ENCODE measurements at places on chromosomes 3 and 15.

GRCh38 chr3:127652246-127652995 lies 20.3 kb upstream of the ABTB1 start:
- no peak for DNase-seq

DNA sequence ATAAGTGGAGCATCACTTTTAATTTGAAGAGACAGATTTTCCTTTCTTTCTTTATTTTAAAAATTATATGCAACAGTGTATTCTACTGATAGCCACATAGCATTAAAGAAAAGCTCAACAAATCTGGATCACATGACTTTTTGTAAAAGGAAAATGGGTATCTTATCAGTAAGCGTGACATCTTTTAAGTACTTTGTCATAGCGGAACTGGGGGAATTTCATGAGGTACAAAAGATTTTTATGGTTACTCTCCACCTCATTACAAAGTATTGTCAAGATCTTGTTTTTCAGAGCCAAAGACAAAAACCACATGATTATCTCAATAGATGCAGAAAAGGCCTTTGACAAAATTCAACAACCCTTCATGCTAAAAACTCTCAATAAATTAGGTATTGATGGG lies 219.6 kb upstream of the ZPLD1 start:
- no peak for DNase-seq

- no peak for DNase-seq
Measured at GRCh38 chr3:140052771-140053702, 118.1 kb downstream of the CLSTN2 start.

GRCh38 chr15:85031086-85031943 lies 49.7 kb downstream of the PDE8A start:
- no peak for DNase-seq

DNA sequence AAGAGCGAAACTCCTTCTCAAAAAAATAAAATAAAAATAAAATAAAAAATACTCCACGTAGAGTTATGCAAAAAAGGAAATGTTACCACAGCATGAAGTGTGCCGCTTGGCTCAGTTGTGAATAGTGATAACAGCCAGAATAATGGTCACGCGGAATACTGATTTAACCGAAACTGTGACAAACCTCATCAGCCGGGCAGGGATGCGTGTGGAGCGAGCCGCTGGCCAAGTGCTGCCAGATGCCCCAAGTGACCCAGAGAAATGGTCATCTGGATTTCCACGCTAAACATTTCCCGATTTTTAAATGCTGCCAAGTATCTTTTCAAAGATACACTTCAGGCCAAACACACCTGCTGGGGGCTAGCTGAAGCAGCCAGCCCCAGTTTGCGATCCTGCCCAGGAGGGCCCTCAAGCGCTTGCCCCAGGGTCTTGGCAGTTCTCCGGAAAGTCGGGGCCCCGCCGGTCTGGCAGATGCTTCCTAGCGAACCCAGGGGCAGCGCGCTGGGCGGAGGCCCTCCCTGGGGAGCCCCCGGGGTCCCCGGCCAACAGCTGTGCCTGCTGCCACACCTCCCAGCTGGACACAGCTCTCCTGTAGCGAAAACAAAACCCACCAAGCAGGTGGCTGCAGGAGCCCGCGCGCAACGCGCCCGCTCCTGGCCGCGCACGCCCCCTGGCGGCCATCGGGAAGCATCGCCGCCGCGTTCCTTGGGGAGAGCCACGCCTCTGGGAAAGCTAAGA lies 35.1 kb downstream of the CMTM6 start:
- DNase-seq: peak; percentile 63

DNA sequence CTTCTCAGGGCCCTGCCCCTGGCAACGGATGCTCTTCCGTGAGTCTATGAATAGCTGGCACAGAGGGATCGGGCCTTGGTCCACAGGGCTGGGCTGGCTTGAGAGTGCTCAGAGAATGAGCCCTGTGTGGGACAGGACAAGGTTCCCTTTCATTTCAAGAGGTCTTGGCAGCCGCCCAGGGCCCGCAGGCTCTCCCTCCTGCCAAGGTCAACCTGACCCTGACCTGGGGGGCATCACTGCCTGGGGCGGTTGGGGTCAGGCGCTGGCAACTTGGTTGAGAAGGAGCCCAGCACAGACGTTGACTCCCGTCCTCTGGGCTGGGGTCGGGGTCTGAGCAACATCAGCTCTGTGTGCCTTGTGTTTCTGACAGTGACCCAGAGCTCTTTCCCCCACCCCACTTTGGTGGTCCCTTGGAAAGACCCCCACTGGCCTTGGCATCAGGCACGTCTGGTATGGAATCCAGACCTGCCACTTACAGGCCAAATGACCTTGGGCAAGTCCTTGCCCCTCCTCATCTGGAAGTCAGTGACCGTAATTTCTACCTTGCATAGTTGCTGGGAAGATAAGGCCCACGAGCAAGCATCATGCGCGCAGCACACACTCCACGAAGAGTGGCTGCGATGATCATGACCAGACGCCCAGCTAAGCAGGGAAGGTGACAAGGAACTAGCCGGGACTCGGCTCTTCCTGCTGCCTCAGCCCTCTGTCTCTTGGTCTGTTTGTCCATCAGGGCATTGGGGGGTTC lies 36.4 kb downstream of the EPHB3 start:
- DNase-seq: no peak

- DNase-seq: no peak
Measured at GRCh38 chr3:45100981-45101407, 45.2 kb downstream of the CDCP1 start.

DNA sequence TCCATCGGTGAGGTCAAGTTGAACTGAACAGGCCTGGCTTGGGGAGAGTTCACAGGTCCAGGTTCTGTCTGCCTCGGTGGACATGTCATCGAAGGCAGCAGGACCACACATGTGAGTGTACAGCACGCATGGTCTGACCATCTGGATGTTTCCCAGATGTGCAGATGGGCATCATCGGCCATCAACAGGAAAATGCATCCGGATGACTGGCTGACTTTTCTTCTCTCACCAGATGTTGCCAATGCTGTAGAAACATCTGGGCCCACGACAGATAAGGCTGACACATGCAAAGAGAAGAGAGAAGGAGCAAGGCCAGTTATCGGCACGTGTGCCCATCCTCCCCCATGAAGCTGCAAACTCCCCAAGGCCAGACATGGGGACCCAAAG lies 45.1 kb downstream of the NOX5 start:
- DNase-seq: no peak

GRCh38 chr3:54649551-54649950 lies 278.3 kb downstream of the LRTM1 start:
- DNase-seq: no peak

GRCh38 chr15:28912422-28912821 lies 26.6 kb downstream of the APBA2 start:
- no peak for DNase-seq

- DNase-seq: no peak
Measured at GRCh38 chr3:192187485-192188051, 539.8 kb downstream of the FGF12 start.

- DNase-seq: no peak
Measured at GRCh38 chr3:71956069-71956340, 171.1 kb upstream of the PROK2 start.

DNA sequence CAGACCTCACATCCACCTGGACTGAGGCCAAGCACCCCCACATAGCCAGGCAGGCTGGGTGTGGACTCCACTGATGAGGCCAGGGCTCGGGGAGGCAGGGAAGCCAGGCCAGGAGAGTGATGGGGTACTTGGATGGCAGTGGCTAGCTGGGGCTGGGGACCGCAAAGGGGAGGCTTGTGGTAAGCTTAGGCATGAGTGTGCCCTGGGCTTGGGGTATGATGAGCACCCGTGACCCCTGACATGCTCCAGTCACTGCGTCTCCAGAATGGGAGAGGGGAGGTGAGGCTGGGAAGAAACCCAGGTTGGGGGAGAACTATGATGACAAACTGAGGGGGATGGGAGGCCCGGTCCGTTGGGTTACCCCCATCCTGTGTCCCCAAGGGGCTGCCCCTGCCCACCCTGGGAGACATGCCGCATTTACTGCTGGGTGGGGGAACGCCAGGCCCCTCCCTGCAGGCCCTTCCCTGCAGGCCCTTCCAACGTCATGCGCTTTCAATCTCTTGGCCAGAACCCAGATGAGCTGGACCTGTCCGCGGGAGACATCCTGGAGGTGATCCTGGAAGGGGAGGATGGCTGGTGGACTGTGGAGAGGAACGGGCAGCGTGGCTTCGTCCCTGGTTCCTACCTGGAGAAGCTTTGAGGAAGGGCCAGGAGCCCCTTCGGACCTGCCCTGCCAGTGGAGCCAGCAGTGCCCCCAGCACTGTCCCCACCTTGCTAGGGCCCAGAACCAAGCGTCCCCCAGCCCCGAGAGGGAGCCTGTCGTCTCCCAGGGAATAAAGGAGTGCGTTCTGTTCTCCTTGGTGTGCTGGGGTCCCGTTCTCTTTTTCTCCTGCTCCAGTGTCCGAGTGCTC lies 34.1 kb downstream of the TSPAN3 start:
- DNase-seq: no peak

GRCh38 chr3:158748237-158748828 lies 16.1 kb upstream of the RARRES1 start:
- no peak for DNase-seq

DNA sequence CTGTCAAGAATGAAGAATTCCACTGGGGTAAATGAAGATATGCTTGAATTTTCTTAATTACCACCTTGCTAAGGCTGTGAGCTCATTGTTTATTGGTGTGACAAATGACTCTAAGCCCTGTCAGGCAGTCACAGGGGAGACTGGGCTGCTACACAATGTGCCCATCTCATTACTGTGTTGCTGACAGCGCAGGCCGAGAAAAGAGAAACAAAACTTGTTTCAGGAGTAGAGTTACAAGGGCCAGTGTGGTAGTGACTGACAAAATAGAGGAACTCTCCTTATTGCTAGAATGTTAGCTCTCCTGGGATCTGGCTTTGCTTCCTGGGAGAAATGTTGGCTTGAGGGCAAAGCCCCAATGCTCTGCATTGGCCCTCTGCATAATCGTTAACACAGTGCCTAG lies 130.4 kb upstream of the CRBN start:
- no peak for DNase-seq

- no peak for DNase-seq
Measured at GRCh38 chr3:126288314-126288713, 68.9 kb downstream of the KLF15 start.

GRCh38 chr15:73654659-73655058 lies 21.5 kb upstream of the NPTN start:
- no peak for DNase-seq

DNA sequence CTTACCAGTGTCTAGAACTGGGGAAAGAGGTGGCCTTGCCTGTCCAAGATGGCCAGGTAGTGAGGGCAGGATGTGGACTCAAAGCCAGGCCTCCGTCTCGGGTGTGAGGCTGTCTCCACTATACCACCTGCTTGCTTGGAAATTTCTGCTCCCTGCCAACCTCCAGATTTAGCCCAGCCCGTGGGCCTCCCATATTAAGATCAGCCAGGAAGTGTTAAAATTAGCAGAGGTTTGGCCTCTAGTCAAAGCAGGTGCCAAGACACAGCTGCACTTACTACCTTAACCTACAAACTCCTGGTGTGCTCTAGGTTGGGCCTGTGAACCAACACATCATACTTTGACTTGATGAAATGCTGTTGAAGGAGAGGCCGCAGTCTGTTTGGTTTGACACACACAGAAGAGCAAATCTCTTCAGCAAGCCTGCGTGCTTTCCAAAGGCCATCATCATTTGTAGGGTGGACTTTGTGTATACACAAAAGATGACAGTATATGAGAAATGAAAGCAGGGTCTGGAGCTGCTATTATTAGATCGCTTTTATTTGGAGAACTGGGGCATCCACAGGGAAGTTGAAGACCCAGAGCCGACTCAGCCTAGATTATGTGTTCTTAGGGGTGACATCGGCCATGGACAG lies 206.5 kb downstream of the XXYLT1 start:
- no peak for DNase-seq

DNA sequence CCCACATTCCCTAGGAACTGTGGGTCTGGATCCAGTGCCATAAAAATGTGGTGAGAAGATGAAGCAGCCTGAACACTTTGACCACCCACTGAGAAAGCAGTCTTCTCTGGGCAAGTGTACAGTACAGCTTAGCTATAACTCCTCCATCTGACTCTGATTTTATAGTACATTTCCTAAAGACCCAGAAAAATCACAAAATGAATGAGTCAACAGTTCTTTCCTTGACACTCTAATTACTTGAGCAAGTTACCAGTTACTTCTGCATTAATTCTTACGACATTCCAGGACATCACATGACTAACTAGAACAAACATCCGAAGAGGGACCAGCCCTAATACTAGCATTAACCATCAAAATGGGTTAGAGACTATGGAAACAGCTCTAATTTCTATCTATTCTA lies 148.1 kb upstream of the PEX5L start:
- no peak for DNase-seq

DNA sequence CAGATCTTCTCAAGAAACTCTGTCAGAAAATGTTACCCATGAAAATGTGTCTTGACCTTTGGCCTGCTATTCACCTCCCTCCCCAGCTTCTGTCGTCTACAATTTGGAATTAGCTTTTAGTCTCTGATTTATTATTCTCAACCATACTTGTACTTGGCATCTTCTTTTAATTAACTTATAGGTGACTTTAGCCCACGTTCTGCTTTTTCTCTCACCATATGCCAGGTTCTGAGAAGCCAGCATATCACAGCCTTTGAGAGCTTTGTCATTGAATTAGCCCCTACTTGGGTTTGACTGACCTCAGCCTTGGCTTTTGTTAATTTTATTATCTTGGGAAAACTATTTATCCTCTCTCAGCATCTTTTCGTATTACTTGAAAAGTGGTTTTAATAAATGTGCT lies 355.9 kb downstream of the OXSM start:
- DNase-seq: no peak

DNA sequence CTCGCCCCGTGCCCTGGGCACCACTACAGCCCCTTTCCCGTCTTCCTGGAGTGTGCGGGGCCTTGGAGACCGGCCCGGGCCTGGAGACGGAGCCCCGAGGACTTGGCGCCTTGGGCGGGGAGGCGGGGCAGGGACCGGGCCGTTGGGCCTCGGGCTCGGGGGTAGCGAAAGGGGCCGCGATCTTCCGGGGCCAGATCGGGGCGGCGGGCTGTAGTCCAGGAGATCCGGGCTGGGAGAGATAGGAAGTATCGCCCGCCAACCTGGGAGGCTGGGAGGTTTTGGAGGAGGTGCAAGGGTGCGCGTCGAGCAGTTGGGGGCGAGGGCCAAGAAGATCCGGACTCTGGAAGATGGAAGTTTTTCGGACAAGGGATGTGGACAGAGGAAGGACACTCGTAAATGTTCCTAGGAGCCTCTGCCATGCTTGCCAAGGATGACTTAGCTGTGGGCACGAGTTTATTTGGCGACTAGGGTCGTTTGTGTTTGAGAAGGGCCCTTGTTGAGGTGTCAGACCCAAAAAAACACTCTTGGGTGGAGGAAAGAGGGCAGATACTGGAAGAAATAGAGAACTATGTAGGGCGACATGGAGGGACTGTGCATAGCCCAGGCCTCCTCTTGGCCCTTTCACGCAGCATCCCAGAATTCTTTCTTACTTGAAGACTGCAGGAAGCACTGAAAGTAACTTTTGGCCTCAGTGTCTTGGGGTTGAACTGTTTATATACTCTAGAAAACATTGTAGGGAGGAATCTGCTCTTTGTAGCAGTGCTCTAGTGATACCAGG lies 712 bp downstream of the RTF1 start:
- no peak for DNase-seq

Measured in stimulated activated CD8-positive, alpha-beta memory T cell treated with anti-CD3 and anti-CD28 coated beads, Interleukin-12 subunit alpha, Interleukin-12 subunit beta, amount 100 ng/mL, for 4 hours (primary cell).